ENCODE measurements at places on chromosomes 3 and 15.

GRCh38 chr3:128970740-128971047, 23.2 kb downstream of the CFAP92 start:
- no peak for DNase-seq

DNA sequence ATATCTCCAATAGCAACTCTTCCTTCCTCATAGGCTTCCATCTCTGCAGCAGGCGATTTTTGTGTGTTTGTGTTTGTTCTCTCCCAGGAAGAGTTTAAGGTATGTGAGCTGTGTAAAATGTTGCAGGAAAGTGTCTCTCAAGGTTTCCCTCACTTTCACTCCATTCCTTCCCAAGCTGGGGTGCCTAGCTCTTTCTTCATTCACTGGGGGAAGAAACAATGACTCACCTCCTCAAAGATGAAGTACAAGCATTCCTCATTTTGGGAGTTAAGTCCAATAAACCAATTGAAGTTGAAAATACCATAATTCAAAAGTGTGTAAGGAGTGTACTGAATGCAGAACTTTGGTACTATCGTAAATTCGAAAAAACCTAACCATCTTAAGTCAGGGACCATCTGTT, 422.7 kb upstream of the CFAP20DC start:
- no peak for DNase-seq

- DNase-seq, result no peak
Measured at GRCh38 chr3:59817511-59817910, 767.7 kb upstream of the CFAP20DC start.

- DNase-seq, result no peak
Measured at GRCh38 chr3:102225407-102226132, 209.2 kb upstream of the ZPLD1 start.

- DNase-seq, result no peak
Measured at GRCh38 chr3:60086811-60087210, 1037.0 kb upstream of the CFAP20DC start.

- DNase-seq, result no peak
Measured at GRCh38 chr3:195715583-195716266, 5.1 kb upstream of the MUC20 start.
